ENCODE measurements at places on chromosomes 16 and 17.

- peak; percentile 72 for DNase-seq
Measured at GRCh38 chr17:35747540-35748017, 5.5 kb downstream of the GAS2L2 start.

- DNase-seq, result no peak
Measured at GRCh38 chr16:56608876-56609462, 585 bp downstream of the MT2A start.

DNA sequence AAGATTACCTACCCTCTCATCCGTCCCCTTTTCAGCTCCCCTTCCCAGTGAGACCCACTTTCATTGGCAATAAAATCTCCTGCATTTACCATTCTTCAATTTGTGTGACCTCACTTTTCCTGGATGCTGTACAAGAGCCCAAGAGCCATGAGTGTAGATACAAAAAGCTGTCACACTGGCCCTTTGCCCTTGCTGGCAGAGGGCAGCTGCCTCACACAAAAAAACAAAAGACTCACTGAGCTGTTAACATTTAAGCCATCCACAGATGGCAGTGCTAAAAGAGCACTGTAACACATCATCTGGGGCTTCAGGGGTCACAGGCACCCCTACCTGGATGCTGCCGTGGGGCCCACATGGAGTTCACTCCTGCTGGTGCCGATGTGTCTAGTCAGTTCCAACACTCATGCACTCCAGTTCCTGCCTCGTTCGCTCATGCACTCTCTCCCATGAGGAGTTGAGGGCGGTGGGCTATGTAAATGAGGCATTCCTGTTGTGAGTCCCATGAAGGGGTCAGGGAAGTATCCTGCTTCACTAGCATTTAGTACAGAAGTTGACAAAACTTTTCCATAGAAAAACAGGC is 123.1 kb downstream of the CA10 start:
- DNase-seq, result no peak

DNA sequence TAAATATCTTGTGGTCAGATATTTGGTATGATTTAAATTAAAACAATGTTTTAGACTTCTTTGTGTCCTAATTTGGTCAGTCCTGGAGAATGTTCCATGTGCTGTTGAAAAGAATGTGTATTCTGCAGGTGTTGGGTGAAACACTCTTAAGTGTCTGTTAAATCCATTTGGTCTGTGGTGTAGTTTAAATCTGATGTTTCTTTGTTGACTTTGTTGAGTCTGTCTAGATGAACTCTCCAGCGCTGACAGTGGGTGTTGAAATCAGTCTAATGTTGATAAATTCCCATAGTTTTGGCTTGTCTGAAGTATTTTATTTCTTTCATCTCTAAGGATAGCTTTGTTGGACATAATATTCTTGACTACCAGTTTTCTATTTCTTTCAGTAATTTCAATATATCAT is 18.8 kb downstream of the TANC2 start:
- DNase-seq, result no peak

DNA sequence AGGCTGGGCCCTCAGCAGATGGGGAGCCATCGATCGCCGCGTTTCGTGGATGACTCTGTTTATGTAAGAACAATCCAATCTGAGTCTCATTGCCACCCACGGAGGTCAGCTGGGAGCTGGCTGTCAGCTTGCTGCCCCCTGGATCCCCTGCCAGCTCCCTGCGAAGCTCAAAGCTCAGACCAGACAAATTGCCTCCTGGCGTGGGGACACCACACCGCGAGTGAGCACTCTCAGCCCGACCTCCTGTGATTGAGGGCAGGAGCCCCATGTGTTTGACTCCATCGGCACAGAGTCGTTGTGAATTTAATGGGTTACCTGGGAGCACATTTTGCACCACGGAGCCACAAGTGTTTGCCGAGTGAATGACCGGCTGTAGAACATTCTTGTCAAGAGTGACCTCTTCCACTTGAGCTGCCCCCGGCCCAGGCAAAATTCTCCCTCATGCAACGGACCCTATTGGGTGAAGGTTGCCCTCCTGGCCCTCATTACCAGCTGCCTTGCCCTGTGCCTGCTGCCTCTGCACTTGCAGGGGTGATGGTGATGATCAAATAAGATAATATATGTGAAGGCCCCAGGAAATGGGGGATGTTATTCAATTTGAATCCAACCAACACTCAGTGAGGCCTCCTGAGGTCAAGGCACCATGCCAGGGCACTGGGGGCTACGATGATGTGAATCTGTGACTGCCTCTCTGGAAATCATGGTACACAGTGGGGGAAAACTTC is 7.6 kb upstream of the GFAP start:
- no peak for DNase-seq

- DNase-seq, result no peak
Measured at GRCh38 chr17:81400996-81401722, 5.9 kb downstream of the BAHCC1 start.

- DNase-seq, result no peak
Measured at GRCh38 chr17:76410328-76410965, 26.0 kb downstream of the SPHK1 start.

- peak; percentile 68 for DNase-seq
Measured at GRCh38 chr17:78421534-78422266, 43.3 kb downstream of the PGS1 start.

DNA sequence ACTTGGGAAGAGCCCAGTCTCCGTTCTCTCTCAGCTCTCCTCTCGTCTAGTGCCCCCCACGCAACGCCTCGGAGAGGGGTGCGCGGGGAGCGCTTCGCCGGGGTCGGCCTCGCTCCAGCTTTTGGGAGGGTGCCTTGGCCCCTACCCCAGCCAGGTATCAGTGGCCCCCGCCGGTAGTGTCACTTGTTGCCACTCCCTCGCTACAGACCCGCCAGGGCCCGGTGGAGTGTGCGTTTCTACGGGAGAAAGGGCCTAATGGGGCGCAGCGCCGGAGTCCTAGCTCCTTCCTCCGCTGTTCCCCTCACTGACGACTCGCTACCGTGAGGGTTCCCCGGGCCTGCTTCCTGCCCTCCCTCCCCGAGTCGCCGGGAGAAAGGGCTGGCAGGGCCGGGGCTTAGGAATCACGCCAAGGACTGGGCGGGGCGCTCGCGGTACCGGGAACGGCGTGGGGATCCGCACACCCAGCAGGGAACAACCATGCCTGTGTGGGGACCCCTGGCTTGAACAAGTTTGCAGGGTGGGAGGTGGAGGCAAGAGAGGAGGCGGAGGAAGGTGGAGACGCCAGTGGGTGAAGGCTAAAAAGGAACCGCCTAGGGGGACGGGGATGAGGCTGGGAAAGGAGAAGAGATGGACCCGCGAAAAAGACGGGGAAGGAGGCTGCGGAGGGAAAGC is 997 bp upstream of the CDH11 start:
- no peak for DNase-seq
